GM04504 (cell line): ENCODE measurements at places on chromosomes 4 and X.

DNA sequence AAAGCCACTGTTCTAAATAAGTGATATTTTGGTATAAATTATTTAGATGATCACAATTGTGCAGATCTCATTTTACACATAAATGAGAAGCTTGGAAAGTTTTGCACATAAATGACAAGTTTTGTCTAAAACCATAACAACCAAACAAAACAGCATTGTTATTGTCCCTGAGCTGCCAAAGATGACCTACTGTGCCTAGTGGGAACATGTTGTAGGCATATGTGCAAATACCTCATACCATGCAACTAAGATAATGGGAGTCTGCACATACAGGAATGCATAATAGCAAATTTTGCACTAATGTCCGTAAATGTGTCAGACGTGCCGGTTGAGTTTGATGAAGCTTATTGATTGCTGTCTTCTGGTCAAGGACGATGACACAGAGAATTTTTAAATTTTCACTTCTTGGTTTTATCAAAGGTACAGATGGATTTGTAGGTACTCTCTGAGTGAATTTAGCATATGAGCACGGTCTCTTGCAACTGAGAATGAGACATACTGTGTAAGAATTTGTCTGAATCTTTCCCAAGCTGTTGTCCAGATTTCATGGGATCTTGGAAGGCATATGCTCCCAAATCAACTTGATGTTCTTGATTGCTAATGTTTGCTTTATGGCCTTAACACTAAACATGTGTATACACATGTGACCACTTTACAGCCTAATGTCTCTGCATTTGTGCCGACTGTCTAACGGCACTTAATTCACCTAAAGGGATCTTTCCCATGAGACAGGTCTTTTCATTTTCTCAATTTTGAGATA is 1133.5 kb downstream of the FAT4 start:
- DNase-seq: no peak

DNA sequence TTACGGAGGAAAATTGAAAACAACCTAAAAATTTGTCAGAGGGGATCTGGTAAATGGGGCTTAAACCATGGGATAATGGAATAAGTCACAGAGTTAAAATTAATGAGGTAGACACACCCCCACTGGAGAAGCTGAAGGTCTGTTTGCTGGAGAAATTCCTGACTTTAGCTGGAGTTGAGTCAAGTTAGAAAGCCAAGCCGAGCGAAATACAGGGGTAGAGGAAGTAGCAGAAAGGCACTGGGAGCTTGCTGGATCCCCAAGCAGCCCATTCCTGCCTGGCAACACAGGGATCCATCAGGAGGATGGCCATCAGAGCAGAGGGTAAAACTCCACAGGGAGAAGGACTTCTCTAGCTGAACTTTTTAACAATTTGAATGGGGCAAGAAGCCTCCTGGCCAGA is 163.8 kb downstream of the ATRX start:
- no peak for DNase-seq

DNA sequence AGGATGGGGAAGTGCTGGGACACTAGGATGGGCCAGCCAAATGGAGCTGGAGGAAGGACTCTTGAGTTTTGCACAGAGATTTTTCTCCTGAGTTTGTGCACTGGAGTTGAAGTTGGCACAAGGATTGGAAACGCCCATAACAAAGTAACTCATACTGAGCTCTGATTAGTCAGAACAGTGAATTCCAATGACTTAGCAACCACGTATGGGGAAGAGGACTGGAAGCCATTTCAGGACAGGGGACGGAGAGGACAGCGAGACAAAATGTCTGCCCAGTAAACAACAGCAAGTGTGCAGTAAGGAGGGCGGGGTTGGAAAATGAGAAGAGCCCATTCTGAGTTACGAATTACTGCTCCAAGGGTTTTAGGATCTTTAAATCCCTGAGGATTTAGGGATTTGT is 5.9 kb downstream of the RIPPLY1 start:
- DNase-seq: no peak

GRCh38 chr4:824461-825062 is 1.4 kb downstream of the CPLX1 start:
- DNase-seq: no peak

- no peak for DNase-seq
Measured at GRCh38 chrX:122591546-122591945, 592.5 kb upstream of the GRIA3 start.

DNA sequence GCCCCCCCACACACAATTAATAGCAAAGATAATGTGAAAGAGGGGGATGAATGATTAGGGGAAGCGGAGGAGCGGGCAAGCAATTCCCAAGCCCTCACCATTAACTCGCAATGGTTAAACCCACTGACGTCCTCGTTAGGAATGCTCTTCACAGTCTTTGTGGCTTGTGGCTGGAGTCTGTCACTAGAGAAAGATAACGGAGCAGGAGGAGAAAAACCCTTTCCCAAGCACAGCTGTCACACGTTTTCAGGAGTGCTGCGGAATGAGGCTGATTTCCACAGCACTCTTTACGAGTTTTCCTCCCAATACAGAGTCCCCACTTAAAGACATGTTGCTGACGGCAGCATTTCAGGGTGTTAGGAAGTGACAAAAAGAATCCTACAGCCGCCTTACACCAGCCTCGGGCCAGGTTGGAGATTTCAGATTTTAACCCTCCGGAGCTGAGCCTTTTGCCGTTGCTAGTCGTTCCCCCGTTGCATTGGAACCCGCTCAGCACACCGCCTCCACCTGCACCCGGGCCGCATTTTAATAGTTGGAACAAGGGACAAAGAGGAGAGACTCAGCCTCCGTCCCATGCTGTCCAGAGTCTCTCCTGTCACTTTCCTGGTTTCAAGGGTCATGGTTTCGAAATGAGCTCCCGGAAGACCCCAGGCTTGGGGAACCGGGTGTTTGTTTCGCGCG is 92.2 kb downstream of the GEMIN8 start:
- peak; percentile 1 for DNase-seq

DNA sequence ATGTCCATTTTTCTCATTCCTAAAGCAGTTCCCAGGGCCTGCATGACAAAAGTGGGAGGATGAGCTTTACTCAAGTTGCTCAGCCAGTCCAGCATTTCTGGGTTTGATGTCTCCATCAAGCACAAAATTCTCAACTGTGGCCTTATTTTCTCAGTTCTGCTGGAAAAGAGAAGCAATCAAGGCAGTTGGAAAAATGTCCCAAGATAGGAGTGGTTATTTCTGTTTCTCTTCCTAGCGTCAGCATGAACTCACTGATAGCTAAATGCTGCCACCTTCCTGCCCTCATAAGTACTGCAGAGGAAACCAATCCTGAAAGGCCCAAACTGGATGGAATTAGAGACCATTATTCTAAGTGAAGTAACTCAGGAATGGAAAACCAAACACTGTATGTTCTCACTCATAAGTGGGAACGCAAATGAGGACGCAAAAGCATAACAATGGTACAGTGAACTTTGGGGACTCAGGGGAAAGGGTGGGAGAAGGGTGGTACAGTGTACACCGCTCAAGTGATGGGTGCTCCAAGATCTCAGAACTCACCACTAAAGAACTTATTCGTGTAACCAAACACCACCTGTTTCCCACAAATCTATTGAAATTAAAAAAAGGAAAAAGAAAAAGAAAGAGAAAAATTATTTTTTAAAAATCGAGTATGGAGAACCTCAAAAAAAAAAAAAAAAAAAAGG is 29.6 kb downstream of the ADH7 start:
- DNase-seq: peak; percentile 69

GRCh38 chrX:153460826-153461225 is 9.6 kb downstream of the HAUS7 start:
- DNase-seq: no peak

- DNase-seq: no peak
Measured at GRCh38 chr4:140705625-140706275, 50.4 kb downstream of the TBC1D9 start.

GRCh38 chrX:96204928-96205327 is 479.7 kb upstream of the DIAPH2 start:
- DNase-seq: no peak

- no peak for DNase-seq
Measured at GRCh38 chr4:57443308-57443707, 333.1 kb upstream of the IGFBP7 start.

GRCh38 chrX:129318375-129318774 is 204.9 kb downstream of the SMARCA1 start:
- DNase-seq: peak; percentile 1

DNA sequence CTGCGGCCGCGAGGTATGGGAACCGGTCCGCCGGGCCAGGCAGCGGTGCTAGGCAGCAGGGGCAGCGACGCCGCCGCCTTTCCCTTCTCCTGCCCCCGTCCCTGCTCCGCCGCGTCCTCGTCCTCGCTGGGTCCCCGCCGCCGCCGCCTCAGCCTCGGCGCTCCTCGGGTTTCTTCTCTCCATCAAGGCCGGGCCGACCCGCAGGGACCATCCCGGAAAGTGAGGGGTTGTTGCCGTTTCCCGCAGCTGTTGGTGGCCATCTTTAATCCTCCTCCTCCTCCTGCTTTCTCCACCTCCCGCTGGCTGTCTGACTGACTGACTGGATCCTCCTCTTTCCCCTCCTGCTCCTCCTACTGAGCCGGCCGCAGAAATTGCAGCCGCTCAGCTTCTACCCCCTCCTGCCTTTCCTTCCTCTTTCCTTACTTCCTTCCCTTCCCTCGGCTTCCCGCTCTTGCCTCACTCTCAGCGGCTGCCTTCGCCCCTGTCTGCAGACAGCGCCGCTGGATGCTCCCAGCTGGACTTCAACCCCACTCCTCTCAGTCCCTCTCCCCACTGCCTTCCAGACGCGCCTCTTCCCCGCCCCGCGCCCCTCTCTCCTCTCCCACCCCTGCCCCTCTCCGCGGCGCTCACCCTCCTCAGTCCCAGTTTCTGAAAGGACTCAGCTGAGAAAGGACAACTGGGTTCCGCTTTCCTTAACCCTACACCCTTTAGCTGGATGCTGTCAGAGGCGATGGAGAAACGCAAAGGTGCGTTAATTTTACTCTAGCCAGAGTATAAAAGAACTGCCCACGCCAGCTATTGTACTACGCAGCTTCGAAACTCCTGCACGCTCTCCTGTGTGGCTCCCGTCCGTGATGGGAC is at the start of gene WDFY3:
Gene WDFY3 (minus strand): TSS at position 309 of the 861 bp plus-strand sequence. CDS start 106,099 bp downstream, outside the sequence.
- DNase-seq: peak; percentile 80

GRCh38 chr4:176539785-176540175 is 220.0 kb downstream of the SPCS3 start:
- DNase-seq: no peak

- no peak for DNase-seq
Measured at GRCh38 chr4:73675623-73676022, 55.4 kb upstream of the RASSF6 start.

GRCh38 chr4:3040452-3041191 is 33.7 kb downstream of the HTT-AS start:
- DNase-seq: no peak

DNA sequence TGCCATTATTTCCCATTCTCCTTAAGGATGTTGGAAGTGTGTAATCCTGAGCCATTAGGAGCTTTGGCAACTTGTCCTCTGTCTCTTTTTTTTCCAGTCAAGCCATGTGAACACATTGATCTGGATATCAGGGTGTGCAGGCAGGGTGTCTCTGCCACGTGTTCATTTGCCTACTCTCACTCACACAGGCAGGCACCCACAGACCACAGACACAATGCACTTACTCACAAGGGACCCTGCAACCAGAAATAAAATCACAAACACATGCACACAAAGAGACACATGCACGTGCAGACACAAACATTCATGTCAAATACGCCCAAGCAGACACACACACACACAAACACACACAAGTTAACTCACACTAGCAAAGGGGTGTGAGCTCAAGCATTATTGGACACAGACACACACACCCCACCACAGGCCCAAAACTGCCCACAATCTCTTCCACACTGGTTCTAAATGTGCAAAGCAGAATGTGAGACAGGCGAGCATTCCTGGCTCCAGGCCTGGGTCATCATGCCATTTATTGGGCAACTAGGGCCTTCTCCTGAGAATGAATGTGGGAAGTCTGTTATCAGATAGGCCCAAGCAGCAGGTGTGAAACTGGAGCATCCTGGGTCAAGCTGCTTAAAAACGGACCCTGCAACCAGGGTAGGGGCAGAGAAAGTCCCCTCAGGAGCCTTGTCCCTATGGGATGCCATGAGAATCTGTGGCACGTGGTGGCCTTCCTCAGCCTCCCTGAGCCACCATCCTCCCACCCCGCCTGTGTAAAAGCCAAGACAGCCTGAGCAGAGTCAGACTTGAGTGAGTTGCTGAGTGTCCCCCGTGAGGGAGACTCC is 63.4 kb downstream of the NBDY start:
- no peak for DNase-seq

DNA sequence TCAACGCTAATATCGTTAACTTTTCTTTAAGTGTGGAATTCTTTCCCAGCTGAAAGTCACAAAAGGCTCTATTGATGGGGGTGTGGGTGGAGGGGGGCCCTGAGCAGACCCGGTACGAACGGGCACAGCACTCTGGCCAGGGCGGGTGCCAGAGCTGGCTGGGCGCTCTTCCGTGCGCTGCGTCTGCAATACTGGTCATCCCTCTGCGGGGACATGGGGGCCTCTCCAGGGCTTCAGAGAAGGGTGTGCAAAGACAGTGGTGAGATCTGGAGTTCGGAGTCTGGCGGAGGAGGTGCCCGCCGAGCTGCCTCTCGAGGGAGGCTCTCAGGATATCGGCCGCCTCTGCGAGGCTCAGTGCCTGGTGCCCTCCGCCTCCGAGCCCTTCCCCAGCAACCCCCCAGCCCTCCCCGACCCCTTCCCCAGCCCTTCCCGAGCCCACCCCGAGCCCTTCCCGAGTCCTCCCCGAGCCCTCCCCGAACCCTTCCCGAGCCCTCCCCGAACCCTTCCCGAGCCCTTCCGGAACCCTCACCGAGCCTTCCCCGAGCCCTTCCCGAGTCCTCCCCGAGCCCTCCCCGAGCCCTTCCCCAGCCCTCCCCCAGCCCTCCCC is 34.3 kb downstream of the FGFRL1 start:
- no peak for DNase-seq

- no peak for DNase-seq
Measured at GRCh38 chrX:122890729-122891128, 293.3 kb upstream of the GRIA3 start.

- no peak for DNase-seq
Measured at GRCh38 chrX:130224810-130225209, 43.9 kb downstream of the ZNF280C start.

GRCh38 chr4:81914623-81915022 is 442.9 kb upstream of the RASGEF1B start:
- DNase-seq: no peak

DNA sequence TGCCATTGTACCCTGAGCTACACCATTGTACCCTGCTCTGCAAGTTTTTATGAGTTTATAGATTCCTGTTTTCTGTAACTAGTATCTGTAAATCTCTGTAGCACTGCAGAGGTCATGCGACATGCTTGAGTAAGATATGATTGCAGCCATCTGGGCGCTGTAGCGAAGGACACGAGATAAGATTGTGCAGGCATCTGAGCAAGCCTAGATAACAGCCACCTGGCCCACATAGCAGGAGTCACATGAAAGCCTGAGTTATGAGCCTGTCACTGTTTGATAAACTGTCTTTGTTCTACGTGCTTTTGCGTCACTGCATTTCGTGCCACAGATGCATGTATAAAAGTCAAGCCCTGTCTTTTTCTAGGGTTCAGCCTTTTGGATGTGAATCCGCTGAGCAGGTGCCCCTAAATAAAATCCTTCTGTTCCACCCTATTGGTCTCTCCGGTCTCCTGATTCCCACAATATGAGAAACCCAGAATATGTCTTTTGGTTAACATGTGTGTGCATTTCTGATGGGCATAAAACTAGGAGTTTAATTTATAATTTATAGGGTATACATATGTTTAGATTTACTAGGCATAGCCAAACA is 327.6 kb upstream of the MAOA start:
- no peak for DNase-seq
